Fibroblast of skin of back (primary cell): ENCODE measurements at places on chromosomes 7 and 10.

GRCh38 chr7:78412216-78412858, 613.8 kb downstream of the PHTF2 start:
- no peak for DNase-seq

GRCh38 chr10:132619927-132620326, 82.3 kb downstream of the INPP5A start:
- DNase-seq, result no peak

- DNase-seq, result no peak
Measured at GRCh38 chr7:2081526-2082135, 151.1 kb downstream of the MAD1L1 start.

DNA sequence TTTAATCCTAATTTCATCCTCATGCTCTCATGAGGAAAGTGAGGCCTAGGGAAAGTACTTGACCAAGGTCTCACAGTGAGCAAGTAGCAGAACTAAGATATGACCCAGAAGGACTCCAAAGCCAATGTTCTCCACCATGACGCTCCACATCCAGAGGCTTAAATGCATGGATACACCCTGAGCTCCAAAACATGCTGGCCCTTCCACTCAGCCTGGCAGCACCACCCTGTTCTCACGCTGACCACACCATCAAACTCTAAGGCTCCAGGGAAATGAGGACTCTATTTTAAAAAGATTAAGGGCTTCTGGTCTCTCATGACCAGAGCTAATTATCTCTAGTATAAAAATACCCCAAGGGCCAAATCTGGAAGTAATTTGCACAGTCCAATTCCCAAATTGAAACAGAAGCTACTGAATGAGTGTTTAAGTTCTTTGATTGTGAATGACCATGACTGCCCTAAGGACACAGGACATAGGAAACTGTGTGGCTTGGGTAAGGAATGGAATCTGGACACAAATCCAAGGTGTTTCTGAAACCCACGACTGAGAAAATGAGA, 71.1 kb upstream of the ABLIM1 start:
- no peak for DNase-seq

DNA sequence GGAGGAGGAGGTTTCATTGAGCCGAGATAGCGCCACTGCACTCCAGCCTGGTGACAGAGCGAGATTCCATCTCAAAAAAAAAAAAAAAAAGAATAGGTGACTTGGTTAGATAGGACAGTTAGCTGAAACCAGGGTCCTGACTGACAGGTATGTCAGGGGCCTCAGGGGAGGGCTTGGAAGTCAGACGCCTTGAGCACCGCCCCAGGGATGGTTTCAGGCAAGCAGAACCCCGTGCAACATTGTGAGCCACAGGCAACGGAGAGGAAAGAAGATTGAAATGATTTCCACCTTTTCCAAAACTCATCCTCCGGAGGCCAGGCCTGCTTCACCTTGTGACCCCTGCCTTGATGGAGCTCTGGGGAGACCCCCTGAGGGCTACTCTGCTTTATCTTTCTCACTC, 8.6 kb downstream of the UCMA start:
- no peak for DNase-seq

DNA sequence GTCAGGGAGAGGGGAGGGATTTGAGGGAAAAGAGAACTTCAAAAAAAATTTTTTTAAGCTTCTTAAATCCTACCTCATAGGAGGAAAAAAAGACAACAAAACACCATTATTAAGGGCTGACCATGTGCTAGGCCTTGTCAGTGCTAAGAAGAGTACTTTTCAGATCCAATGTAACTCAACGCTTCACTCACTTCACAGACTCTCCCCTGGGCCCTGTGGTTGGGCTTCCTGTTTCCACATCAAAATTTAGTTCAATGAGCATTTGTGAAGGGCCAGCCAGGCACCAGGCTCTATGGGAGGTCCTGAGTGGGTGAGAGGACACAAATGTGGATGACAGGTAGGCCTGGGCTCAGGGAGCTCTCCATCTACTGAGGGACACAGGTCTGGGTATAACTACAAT, 249.8 kb downstream of the PTEN start:
- peak; percentile 46 for DNase-seq

- no peak for DNase-seq
Measured at GRCh38 chr10:75845176-75845947, 413.9 kb downstream of the LRMDA start.

DNA sequence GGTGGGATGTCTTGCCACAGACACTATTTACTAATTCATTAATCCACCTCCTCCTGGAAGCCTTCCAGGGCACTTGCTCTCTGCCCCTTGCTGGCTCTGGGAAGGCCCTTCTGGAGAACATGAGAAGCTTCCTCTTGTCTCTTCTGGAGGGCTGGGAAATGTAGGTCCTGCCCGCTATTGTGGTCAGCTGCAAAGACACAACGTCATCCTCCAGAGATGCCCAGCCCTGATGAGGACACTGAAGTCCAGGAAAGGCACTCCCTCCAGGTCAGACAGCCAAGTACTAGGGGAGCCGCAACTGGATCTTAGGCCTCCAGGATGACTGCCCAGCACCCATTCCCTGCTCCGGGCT, 9.6 kb upstream of the TACR2 start:
- no peak for DNase-seq

DNA sequence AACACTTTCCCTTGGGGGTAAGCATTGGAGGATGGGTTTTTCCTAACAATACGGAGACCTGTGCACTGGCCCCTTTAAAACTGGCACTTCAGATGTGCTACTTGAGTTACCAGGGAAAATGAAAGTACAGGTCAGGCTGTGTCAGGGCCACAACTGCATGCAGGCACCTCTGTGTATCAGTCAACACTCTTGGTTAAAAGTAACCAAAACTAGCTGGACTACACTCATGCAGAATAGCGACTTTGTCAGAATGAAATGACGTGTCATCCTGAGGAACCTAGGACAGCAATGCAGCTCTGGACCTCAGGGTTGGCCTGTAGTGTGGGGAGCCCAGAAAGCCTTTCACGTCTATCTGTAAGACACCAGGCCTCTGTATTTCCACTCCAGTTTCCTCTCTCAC, 33.8 kb upstream of the SMKR1 start:
- DNase-seq, result no peak

- DNase-seq, result peak; percentile 21
Measured at GRCh38 chr10:57579926-57580325, 687.8 kb downstream of the IPMK start.

- DNase-seq, result no peak
Measured at GRCh38 chr7:148191391-148192065, 399.0 kb upstream of the C7orf33 start.

- no peak for DNase-seq
Measured at GRCh38 chr10:124308811-124309210, 109.9 kb downstream of the OAT start.

DNA sequence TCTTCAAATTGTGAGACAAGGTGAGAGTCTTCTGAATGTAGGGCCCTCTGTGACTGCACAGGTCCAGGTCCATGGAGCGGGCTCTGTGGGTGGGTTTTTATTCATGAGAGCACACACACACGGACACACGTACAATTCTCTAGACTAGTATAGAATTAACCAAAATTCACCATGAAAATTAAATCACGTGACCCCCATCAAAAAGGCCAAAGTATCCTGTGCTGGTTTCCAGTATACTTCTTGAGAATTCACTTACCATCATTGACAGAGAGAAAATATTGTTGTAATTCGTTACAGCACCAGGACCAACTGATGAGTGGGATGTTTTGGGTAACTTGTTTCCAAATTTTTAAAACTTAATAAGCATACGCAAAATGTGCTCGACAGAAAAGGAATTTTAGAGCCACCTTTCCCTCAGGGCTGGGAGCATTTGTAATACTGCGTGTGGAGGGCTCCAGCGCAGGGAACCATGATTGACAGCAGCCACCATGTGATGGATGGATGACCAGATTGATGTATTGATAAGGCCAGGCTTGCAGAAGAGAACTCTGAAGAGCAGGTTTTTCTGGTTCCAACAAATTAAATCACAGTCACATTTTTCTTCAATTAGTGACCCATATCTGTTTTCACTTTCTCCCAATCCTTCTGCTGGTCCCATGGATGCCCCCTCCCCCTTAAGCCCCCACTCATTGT, 14.9 kb upstream of the DNTT start:
- no peak for DNase-seq

DNA sequence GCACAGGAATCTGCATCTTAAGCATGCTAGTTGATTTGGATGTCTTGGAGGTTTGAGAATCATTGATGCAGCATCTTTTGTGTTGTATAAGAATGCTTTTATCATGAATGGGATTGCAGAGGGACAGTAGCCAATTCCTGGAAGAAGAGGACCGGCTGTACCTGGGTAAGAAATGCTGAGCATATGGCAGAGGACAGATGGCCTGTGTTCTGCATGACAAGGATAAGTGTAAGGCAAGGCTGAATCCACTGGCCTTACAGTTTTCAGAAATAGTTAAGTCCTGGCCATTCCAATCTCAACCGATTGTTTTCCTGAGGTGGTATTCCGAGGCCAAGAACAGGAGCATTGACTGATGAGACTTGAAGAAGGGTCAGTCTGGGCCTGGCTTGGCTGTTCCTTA, 24.4 kb upstream of the KBTBD2 start:
- no peak for DNase-seq

DNA sequence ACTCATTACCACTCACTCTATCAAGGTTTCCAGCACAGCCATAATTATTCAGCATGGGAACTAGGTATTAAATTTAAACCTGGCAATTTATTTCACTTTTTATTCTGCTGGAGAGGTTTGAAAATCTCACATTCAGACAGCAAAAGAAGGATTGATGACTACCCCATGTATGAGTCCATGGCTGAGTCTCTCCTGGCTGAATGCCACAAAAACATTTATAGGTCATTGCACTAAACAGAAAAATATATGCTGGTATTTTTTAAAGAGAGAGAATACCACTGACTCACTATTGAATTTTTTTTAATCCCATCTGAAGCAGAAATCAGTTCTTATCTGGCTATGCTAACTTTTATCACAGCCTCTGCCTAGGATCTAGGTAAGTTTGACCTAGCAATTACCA, 336.3 kb downstream of the PPP1R3A start:
- DNase-seq, result peak; percentile 12

- DNase-seq, result no peak
Measured at GRCh38 chr10:70699063-70699658, 26.9 kb downstream of the ADAMTS14 start.

DNA sequence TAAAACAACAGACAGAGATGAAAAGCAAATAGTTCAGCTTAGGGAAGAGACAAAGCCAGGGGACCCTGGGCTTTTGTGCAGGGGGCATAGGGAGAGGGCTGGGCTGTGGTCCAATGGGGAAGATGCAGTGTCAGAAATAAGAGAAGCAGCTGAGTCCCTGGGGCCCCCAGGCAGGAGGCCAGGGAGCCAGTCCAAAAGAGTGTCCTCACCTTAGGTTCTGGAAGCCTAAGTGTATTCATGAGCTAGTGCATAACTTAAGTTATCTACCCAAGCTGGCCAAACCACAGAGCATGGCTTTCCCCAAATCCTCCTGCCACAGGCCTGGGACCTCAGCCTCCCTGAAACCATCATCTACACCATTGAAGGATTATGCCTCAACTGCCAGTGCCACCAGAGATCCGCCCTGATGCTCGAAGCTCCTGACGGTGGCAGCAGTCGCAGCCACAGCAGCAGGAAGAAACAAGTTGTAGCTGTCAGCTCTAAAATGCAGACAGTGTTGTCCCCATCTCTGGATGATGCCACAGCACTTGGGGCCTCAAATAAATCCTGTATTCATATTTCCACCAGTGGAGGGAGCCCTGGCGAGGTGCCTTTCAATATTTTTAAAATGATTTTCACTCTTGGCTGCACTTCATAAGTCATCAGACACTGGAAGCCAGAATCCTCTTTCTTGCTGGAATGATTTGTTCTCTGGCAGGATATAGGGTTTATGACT, 574.6 kb downstream of the GRID1 start:
- DNase-seq, result peak; percentile 4

DNA sequence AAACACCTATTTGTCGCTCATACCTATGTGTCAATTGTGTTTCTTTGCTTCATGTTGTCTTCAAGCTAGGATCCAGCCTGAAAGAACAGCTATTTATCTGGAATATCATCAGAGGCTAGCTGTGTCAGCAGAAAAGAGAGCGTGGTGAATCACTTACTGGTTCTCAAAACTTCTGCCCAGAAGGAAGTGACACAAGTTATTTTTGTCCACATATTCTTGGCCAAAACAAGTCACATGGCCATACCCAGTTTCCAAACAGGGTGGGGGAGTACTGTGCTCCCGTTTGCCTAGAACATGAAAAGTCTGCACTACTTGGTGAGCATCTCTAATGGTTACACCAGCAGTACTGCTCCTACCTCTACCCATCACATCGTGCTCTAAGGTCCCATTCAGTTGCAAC, 160.9 kb upstream of the CSTF2T start:
- peak; percentile 47 for DNase-seq

DNA sequence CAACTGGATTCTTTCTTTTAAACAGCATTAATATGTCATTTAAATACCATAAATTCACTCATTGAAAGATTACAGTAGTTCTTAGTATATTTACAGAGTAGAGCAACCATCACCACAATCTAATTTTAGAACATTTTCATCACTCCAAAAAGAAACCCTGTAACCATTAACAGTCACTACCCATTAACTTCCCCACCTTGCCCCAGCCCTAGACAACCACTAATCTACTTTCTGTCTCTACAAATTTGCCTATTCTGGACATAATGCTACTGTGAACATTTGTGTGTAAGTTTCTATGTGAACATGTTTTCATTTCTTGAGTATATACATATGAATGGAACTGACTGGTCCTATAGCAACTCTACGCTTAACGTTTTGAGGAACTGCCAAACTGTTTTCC, 42.4 kb downstream of the P4HA1 start:
- no peak for DNase-seq

GRCh38 chr10:132551093-132551807, 13.7 kb downstream of the INPP5A start:
- DNase-seq, result no peak

GRCh38 chr7:116560021-116560970, 35.5 kb downstream of the CAV1 start:
- peak; percentile 25 for DNase-seq

GRCh38 chr7:70788276-70788675, 343.7 kb upstream of the GALNT17 start:
- DNase-seq, result peak; percentile 7

DNA sequence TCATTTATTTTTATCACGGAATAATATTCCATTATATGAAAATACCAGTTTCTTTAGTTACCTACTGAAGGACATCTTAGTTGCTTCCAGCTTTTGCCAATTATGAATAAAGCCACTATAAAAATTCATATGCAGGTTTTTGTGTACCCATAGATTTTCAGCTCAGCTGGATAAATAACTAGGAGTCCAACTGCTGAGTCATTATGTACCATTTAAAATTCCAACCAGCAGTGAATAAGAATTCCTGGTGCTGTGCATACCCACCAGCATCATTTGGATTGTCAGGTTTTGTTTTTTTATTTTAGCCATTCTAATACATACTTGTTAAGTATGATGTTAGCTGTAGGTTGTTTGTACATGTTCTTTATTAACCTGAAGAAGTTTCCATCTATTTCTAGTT, 14.5 kb downstream of the FAM24B start:
- peak; percentile 79 for DNase-seq

GRCh38 chr10:18021725-18022480, 70.2 kb downstream of the SLC39A12 start:
- DNase-seq, result peak; percentile 43
